Stimulated activated CD4-positive, alpha-beta T cell treated with anti-CD3 and anti-CD28 coated beads, Interleukin-12 subunit alpha, Interleukin-12 subunit beta, amount 100 ng/mL, for 24 hours (primary cell): ENCODE measurements at places on chromosomes 7 and 10.

- DNase-seq: no peak
Observed at GRCh38 chr10:82558014-82558607, 683.1 kb downstream of the NRG3 start.

DNA sequence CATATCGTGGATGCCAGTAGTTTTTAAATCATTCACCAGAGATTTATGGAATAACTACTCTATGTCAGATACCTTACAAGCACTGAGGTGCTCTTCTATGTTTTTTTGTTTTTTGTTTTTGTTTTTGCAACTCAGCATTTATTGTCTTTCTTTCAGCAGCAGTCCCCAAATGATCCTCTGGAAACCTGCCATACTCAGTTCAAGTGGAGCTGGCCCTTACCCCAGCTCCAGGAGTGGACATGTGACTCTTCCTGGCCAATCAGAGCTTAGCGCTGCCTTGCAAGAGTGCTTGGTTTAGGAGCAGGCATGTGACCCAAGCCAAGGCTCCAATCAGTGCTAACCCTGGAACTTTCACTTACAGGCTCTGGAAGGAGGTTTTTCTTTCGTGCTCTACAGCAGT, 356.6 kb upstream of the ZMIZ1 start:
- no peak for DNase-seq

DNA sequence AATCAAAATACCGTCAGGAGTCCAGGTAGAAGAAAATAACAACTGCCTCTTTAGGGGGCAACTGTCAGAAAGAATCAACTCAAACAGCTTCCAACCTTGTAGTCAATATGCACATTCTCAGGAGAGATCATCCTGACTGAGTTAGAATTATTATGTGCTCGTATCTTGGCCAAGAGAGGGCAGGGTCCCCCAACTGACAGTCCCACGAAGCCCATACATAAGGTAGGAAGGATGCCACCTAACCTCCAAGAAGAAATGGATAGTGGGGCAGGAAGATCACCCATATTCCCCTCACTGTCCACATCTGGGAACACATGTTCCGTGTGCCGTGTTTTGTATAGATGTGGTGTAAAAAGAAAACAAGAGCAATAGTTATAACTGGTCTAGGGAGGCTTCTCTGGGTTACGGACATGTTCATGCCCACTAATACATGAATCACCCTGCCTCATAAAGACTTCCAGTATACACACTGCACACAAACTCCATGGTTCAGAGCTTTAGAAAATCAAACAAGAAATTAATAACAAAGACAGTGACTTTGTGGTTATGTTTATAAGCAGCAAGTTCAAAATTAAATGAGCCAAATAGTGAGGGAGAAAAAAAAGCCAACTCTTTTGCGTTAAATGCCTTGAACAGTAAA, 295.6 kb downstream of the FGFR2 start:
- no peak for DNase-seq

DNA sequence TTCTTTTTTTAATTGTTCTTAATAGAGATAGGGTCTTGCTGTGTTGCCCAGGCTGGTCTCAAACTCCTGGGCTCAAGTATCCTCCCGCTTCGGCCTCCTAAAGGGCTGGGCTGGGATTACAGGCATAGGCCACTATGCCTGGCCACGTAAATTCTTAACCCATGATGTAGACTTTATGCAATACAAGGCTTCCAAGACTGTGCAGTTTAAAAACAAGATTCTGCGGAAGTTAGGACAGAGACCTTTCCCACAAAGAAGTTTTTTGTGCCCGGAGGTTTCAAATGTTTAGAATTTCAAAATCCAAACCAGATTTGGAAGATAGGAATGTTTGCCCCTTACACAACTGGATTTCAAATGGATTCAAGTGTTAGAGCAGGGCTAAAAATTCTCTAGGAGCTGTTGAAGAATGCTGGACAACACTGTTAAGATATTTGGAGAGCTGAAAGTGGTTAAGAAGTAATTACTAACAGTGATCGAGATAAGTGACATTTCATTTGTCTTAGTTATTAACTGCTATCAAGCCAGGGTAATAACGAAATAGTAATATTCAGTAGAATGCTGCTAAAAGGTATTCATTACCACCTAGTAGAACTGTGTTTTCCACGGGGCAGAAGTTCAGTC, 7.4 kb downstream of the APBB1IP start:
- DNase-seq: no peak

DNA sequence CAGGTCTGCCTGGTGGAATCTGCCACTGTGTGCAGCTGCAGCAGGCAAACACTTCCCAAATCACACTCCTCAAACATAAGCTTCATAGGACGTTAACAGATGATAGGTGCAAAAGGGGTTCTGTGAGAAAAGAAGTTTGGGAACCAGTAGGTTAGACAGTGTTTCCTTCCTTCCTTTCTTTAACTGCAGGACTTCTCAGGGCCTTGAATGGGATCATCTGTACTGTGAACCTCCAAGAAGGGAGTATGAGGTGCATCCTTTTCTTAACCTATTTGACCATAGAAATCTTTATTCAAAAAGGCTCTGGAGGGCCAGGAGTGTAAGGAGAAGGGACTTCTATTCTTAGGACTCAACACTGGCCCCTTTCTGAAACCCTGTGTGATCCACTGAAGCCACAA, 33.0 kb downstream of the CAMK2B start:
- DNase-seq: no peak
